ENCODE measurements at places on chromosomes 5 and 9. TPM values are rescaled to one million over a fixed set of nuclear protein-coding genes. Genes with fewer than 3 reads are reported as not detected.

The TXNDC8 gene
- total RNA-seq, result not detected

The OMD gene
- not detected for total RNA-seq

The CEMIP2 gene
- total RNA-seq, result 44.2 TPM

The BTNL8 gene
- total RNA-seq, result not detected

The IFNA10 gene
- total RNA-seq, result not detected

The HNRNPAB gene
- 280 TPM for total RNA-seq

The IFNE gene
- not detected for total RNA-seq

The AMBP gene
- not detected for total RNA-seq

The CAMK2A gene
- not detected for total RNA-seq

The ANKRD34B gene
- total RNA-seq, result not detected

The PLPPR1 gene
- not detected for total RNA-seq

The AGXT2 gene
- total RNA-seq, result not detected

The ACTBL2 gene
- not detected for total RNA-seq

The SHISAL2B gene
- total RNA-seq, result not detected

The CORO2A gene
- total RNA-seq, result 3.2 TPM

The GRIN1 gene
- 0.05 TPM for total RNA-seq

The CDC42SE2 gene
- 152 TPM for total RNA-seq

The OLFM1 gene
- total RNA-seq, result not detected

The SCGB3A2 gene
- total RNA-seq, result not detected

The MYORG gene
- 1.0 TPM for total RNA-seq

The PGGT1B gene
- 41.9 TPM for total RNA-seq

The SLC6A18 gene
- total RNA-seq, result not detected

The FOXD1 gene
- total RNA-seq, result 0.07 TPM

The PITX1 gene
- total RNA-seq, result not detected

The RECK gene
- total RNA-seq, result 6.6 TPM

The CPLANE1 gene
- total RNA-seq, result 15.0 TPM

The SEMA5A gene
- total RNA-seq, result 1.1 TPM

The SPINK13 gene
- not detected for total RNA-seq

The TMEM232 gene
- total RNA-seq, result 0.75 TPM

The CCNH gene
- total RNA-seq, result 57.9 TPM

The ACOT12 gene
- not detected for total RNA-seq

The SLC6A7 gene
- total RNA-seq, result not detected

The ISOC1 gene
- 19.7 TPM for total RNA-seq

The PTCH1 gene
- total RNA-seq, result 5.0 TPM
